ENCODE measurements at places on chromosomes 7 and 10.

- DNase-seq = no peak
Observed at GRCh38 chr10:61870526-61870895, 31.0 kb upstream of the ARID5B start.

- peak; percentile 74 for DNase-seq
Observed at GRCh38 chr10:93554760-93555432, 11.6 kb upstream of the FFAR4 start.

DNA sequence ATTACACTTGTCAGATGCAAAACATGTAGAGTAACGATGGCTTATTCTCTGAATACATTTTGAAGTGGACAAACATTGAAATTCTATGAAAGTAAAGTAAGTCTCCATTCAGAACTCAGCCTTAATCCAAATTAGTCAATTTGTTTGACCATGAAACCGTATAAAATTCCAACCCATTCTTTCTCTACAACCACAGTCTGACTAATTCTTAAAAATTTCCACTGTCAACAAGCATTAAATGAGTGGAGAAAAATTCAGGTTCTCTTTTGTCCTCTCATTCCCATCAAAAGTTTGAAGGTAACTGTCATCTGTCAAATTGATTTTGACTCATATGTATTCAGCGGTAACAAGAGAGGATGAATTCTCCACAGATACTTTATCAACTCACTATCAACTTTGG lies 1031.5 kb downstream of the SORCS1 start:
- DNase-seq = no peak

DNA sequence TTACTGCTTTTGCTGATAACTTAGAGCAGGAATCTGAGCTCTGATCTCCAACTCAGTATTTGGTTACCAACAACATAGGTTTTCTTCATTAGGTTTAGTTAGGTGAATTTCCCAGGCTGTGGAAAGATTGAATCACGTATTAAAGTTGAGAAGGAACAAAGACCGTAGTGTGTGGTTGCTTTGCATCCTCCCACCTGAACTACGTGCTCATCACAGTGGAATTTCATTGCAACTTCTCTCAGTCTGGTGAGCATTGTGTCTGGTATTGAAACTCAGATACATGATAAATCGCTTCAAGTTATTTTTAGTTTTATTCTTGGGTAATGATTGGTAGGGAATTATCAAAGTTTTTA lies 139.4 kb upstream of the AKR1E2 start:
- DNase-seq = no peak

- DNase-seq = no peak
Observed at GRCh38 chr10:79209340-79209739, 137.9 kb upstream of the PPIF start.

DNA sequence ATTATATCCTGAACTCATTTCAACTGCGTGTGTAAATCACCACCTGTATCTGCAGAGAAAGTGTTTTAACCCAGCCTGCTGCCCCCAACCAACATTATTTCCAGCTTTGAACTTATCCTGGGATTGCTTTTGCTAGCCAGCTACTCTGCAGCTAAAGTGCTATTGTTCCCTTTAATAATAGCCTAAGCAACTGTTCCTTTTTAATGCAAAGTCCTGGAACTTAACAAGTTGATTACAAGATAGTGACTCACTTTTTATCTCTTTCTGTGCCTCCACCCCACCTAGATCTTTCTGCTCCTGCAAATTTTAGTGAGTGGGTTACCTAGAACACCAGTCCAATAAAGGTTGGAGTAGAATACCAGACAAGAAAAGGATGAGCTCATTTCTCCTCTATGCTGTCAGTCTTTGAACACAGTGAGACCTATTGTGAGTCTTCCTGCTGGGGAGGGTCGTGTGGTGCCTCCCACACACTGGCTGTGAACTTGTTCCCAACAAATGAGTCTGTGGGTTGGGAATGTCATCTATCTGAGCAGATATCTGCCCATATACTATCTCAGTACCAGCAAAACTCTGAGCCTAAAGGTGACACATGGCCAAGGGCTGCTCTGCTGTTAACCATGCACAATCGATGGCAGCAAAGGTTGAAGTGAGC lies 137.7 kb downstream of the FAM204A start:
- DNase-seq = no peak

GRCh38 chr10:113647812-113648211 lies 16.0 kb downstream of the NRAP start:
- DNase-seq = no peak

- no peak for DNase-seq
Observed at GRCh38 chr10:29324220-29324841, 35.5 kb downstream of the LYZL1 start.

DNA sequence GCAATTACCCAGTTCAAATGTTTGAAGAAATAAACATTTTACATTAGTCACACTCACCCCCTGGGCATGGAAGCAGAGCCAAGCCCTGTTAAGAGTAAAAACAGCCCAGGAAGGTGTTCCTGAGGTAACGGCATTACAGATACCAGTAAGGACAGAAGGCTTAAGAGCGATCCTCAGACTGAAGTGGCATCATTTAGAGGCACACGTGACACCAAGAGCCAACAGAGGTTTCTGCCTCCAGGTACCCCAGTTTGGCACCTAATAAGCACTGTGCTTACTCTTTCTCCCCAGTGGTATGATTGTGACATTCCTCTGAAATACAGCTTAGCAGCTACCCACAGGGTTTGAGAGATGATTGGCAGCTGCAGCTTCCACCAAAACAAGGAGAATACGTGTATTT lies 17.2 kb downstream of the MMS19 start:
- no peak for DNase-seq

- no peak for DNase-seq
Observed at GRCh38 chr10:114283535-114284234, 44.6 kb downstream of the VWA2 start.

DNA sequence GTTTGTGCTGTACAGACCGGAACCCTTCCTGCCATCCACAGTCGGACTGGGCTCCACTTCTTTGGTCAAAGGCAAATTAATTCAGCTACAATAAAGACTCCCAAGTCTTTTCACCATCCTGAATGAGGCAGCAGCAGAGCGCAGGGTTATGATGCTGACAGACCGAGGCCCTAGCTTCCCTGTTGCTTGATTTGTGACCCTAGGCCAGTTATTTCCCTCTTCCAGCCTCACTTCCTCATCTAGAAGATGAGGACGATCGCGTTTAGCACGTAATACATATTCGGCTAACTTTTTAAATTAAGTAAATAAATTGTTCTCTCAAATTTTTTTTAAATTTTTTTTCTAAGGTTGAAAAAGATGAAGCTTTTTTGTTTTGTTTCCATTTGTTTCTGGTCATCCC lies 18.1 kb downstream of the ADRB1 start:
- DNase-seq = no peak

DNA sequence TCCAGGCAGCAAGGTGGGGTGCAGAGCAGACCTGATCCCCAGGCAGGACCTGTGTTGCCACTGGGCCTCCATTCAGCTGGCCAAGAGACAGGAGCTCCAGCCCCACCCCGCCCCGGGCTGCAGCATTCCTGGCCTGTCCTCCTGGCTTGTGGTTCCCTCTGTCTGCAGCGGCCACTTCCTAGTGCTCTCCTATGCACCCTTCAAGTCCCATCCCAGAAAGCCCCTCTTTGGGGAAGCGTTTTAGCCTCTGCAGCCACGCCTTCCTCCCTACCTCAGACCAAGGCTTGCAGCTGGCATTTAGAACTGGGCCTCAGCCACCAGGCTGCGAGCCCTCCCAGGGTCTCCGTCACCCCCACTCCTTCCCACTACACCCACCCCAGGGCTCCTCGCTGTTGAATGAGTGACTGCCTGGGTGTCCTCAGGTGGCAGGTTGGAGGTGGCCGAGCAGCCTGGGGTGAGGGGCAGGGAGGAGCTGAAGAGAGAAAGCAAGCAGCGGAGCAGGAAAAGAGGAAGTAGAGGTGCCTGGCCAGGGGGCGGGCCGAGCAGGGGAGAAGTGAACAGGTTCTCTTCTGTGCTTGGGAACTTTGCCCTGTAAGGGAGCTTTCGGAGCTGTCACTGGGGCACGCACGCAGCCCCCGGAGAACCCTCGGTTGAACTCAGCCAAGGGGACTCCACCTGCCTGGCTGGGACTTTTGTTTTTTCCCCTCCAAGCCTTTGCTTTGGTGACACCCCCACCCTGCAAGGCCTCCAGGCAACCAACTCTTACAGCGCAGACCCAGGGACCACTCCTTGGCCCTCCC lies 109.1 kb upstream of the TNRC18 start:
- no peak for DNase-seq

DNA sequence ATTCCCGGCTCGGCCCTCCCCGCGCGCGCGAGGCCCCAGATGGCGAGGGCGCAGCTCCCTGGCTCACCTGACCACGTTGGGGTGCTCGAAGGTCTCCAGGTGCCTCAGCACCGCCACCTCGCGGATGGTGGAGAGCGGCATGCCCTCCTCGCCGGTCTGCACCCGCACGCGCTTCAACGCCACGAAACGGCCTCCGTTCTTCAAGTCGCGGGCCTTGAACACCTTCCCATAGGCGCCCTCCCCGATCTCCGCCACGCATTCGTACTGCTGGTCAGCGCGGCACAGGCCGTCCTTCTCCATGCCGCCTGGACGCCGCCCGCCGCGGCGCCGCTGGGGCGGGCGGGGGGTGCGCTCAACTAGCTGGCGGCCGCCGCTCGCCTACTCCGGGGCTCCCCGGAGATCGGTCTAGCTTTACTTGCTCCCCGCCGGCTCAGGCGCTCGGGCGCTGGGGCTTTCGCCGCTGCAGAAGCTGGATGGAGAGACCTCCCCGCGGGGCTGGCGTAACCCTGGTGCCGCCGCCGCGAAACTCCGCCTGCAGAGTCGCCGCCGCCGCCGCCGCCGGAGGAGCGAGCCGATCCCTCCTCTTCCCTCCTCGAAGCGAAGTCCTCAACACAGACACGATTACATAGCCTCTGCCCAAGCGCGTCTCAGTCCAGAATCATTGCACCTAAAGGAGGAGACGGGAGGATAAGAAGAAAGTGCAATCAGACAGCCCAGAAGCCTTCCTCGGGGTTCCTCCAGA lies 3.2 kb downstream of the CDK6 start:
- DNase-seq = peak; percentile 93

DNA sequence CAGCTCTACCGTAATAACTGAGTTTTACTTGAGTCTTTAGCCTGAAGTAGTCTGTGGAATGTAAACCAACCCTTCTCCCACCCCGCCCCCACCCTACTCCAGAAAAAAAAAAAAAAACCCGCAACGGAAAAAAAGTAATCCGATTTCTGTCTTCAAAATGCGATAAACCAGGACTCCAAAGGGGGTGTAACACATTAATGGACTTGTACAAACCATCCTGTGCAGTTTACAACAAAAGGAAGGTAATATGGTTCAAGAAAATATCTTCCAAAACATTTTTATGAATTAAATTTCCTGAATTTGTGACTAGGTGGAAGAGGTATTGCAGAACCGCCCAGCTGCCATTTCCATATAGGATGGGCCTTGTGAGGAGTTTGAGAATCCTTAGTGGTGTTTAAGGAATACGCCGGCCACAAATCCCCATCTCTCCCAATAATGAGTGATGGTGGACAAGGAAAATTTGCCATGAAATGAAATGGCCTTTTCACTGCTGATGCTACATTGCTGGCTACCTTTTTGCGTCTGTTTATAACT lies 10.6 kb downstream of the SKIDA1 start:
- DNase-seq = peak; percentile 69

GRCh38 chr10:123669886-123670285 lies 3.7 kb downstream of the GPR26 start:
- no peak for DNase-seq

GRCh38 chr7:41693150-41693997 lies 9.5 kb downstream of the INHBA start:
- DNase-seq = no peak

DNA sequence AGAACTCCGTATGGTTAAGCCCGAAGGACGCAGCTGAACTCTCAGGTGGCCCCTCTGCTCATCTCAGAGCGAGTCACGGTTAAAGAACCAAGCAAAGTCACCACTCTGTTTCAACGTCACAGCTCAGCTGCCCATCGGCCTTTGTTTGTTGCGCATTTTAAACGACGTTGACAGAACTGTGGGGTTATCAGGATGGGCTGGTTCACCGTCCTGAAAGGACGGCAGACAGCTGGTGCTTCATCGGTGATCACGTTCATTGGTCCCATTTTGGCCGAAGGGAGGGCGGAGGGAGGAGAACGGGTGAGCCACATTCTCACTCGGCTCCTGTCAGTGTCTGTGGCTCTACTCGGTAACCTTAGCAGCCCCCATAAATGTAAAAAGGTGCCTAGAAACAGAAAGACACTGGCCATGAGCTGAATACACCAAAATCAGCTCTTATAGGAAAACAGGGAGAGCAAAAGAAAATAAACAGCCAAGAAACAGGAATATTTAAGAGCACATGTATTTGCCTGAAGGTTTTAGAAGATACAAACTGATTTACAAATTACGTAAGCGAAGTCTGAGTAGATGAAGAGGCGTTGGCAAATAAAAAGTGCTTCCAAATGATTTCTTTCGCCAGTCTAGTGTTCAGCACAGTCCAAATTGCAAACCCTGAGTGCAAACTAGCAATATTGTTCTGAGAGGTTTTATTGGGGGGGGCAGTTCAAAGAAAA lies 8.4 kb downstream of the PRKAG2 start:
- DNase-seq = no peak

GRCh38 chr7:1466524-1467271 lies 7.4 kb upstream of the MICALL2 start:
- DNase-seq = peak; percentile 86

- no peak for DNase-seq
Observed at GRCh38 chr7:156158213-156158612, 345.9 kb upstream of the SHH start.

DNA sequence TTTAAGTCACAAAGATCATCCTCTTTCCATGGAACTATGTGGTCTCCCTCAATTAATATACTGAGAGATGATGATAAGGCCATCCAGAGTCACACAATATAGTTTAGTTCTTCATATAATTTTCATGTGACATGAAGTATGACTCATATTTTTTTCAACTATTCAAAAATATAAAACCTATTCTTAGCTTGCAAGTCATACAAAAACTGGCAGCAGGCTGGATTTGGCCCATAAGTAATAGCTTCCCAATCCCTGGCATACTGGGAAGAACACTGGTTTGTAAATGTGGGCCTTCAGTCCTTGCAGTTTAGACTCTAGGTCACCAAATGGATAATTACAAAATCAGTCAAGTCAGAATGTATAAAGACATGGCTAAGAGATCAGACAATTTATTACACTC lies 356.6 kb downstream of the PPP1R3A start:
- DNase-seq = no peak

DNA sequence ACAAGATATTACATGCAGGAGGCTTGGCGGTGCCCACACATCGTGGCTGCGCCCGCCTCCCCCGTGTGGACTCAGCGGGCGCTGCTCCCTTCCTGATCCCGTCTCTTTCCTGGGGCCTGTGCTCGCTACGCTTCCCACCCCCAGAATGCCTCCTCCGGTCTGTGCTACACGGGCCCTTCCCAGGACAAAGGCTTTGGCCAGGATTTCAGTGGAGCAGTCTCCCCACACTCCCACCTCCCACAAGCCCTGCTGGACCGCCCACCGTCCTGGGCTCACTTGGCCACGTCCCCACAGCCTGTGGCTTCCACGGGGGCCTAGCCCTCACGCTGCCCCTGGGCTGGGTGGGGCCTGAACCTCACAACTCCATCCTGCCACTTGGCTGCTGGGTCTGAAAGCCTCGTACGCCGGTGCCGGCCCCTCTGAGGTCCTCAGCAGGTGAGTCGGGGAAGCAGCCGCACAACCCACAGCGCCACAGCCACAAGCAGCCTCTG lies 17.3 kb downstream of the CFAP46 start:
- no peak for DNase-seq
